Adrenal gland (tissue), 19 donors: ENCODE measurements at places on chromosomes 2 and 18. TPM values are rescaled to one million over a fixed set of nuclear protein-coding genes. Genes with fewer than 3 reads are reported as not detected.

DNA sequence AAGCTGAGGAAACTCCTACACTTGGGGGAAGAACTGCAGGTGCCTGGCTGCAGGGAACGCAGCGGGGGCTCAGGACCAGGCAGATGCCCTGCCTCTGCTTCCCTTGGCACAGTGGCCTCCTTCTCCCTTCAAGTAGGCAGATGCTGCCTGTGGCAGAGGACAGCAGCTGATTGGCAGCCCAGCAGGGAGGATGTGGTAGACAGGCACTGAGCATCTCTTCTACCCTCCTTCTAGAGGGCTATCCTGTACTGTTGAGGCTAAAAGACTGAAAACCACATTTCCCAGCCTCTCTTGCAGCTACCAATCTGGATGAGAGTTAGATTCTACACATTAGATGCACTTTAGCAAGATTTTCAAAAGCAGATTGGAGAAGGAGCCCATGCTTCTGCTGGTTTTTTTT, 105.7 kb downstream of the MSH2 start:
- no peak overlapping the region for H3K4me3 ChIP-seq
- no peaks in the 10 kb centered on the region for H3K36me3 ChIP-seq
- no peak for DNase-seq

The KCNG2 gene
- total RNA-seq, result 0.50 TPM

The COLEC12 gene
- 13.9 TPM for total RNA-seq

- H3K27me3 ChIP-seq, result no peaks in the 10 kb centered on the region
- peak overlapping the region; percentile 98 for H3K27ac ChIP-seq
- H3K36me3 ChIP-seq, result no peaks in the 10 kb centered on the region
Measured at GRCh38 chr2:217939220-217939619, 63.6 kb downstream of the TNS1 start.

DNA sequence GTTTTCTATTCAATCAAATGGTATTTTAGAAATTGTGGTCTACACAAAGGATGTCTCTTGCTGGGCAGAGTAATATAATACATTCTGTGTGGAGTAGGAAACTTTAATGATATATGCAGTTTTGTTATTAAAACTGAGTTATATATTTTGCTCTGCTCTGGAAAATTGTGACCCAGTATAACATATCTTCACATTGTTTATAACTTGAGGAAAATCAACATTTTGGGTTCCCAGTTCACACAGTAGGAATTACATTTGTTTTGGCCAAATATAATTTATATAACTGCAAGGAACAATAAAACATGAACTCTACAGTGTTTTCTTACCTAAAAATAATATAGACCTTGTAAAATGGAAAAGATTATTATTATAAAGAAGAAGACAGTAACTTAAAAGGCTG, 372.4 kb downstream of the OSR1 start:
- no peak overlapping the region for H3K27ac ChIP-seq
- H3K27me3 ChIP-seq, result no peaks in the 10 kb centered on the region
- H3K4me3 ChIP-seq, result no peak overlapping the region
- H3K4me1 ChIP-seq, result peaks cover 8% of the 10 kb centered on the region
- no peaks in the 10 kb centered on the region for H3K36me3 ChIP-seq

The SLC9A4 gene
- 0.17 TPM for total RNA-seq

- no peak overlapping the region for H3K4me3 ChIP-seq
- no peak for DNase-seq
- no peaks in the 10 kb centered on the region for H3K4me1 ChIP-seq
- H3K27me3 ChIP-seq, result no peaks in the 10 kb centered on the region
Measured at GRCh38 chr2:28382755-28383154, 9.9 kb upstream of the FOSL2 start.

- peaks cover 6% of the 10 kb centered on the region for H3K4me1 ChIP-seq
- H3K27ac ChIP-seq, result no peak overlapping the region
- no peaks in the 10 kb centered on the region for H3K36me3 ChIP-seq
- H3K4me3 ChIP-seq, result no peak overlapping the region
- H3K27me3 ChIP-seq, result no peaks in the 10 kb centered on the region
Measured at GRCh38 chr2:100764430-100764829, 55.5 kb upstream of the NPAS2 start.

DNA sequence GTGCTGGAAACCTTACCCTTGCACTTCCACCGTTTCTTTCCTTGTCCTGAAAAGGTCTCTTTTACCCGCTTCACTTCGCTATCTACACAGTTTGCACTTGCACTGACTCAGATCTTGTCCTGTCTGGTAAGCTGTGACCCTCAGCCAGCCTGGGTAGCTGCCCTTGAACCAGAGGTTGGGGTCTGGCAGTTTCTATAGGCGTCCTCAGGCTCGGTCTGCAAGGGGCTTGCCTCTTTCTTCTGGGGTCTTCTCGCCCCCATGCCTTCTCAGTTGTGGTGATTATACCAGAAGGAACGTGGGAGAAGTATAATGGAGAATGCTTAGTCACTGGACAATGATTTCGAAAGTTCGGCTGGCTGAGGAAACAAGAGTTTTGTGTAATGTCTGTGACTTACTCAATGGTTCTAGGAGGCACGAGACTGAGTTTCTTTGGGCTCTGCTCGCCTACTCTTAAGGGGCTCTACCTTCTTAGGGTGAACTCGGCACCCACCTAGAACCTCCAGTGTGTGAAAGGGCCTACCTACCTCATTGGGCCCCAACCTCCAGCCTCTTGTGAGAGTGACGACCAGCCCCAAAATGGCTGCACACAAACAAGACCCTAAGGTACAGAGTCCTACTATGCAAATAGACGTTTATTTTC, 6.9 kb upstream of the STAT1 start:
- H3K36me3 ChIP-seq, result no peaks in the 10 kb centered on the region
- H3K4me1 ChIP-seq, result peaks cover 14% of the 10 kb centered on the region
- H3K27me3 ChIP-seq, result no peaks in the 10 kb centered on the region
- peak overlapping the region; percentile 95 for H3K27ac ChIP-seq

The CCDC148 gene
- total RNA-seq, result 0.24 TPM
